ENCODE measurements at places on chromosomes 5 and 9.

- DNase-seq = no peak
These were observed 89.4 kb downstream of the DOCK8 start for GRCh38 chr9:304106-304505.

DNA sequence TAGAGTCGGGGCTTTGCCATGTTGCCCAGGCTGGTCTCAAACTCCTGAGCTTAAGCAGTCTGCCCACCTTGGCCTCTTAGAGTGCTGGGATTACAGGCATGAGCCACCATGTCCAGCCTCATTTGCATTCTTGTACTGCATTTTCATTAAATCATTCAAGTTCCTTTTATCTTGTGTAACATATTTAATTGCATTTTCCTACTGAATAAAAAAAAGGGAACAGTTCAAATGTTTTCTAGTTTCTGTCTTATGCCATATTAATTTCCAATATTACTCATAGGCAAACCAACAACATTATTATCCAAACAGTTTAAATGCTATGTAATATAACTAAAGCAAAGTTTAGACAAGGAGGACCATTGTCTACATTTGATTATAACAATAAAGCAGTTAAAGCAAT is 6.1 kb downstream of the SLC31A1 start:
- DNase-seq = no peak

- no peak for DNase-seq
These were observed 31.7 kb upstream of the NFIB start for GRCh38 chr9:14345354-14346230.

- DNase-seq = no peak
These were observed 127.2 kb downstream of the PDE8B start for GRCh38 chr5:77337686-77338085.

GRCh38 chr5:91776249-91776648 is 393.1 kb upstream of the ARRDC3 start:
- no peak for DNase-seq

DNA sequence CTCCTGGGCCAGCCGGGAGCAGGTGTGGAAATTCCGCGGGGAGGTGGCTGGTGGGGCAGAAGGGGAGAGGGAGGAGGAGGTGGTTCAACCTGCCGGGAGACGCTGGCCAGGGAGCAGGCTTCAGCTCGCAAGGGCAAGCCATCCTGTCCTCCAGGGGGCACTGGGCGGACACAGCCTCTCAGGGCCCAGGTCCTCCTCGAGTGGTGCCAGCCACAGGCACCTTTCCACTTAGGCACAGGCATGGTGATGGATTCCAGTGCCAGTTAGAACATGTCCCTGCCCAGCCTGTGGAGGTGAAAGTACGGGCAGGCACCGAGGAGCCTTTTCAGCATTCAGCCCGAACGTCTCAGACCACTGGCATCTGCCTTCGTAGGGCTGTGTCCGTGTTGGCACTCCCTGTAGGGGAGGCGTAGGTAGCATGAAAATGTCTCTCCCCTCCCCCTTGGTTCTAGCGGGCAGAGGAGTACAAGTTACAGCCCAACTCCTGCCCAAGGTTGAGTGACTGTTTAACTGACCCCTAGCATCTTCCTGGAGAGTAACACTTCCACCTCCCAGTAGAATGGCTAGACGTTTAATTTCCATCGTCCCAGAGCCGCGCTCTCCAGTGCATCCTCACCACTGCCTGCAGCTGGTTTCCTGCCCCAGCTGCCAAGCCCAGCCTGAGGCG is 48.9 kb downstream of the DAB2IP start:
- DNase-seq = peak; percentile 23

GRCh38 chr5:136458481-136458880 is 93.1 kb upstream of the TRPC7 start:
- no peak for DNase-seq

- no peak for DNase-seq
These were observed 954.1 kb upstream of the COX7C start for GRCh38 chr5:85663708-85664031.

- peak; percentile 39 for DNase-seq
These were observed 4.9 kb downstream of the MRPL22 start for GRCh38 chr5:154945695-154946301.

DNA sequence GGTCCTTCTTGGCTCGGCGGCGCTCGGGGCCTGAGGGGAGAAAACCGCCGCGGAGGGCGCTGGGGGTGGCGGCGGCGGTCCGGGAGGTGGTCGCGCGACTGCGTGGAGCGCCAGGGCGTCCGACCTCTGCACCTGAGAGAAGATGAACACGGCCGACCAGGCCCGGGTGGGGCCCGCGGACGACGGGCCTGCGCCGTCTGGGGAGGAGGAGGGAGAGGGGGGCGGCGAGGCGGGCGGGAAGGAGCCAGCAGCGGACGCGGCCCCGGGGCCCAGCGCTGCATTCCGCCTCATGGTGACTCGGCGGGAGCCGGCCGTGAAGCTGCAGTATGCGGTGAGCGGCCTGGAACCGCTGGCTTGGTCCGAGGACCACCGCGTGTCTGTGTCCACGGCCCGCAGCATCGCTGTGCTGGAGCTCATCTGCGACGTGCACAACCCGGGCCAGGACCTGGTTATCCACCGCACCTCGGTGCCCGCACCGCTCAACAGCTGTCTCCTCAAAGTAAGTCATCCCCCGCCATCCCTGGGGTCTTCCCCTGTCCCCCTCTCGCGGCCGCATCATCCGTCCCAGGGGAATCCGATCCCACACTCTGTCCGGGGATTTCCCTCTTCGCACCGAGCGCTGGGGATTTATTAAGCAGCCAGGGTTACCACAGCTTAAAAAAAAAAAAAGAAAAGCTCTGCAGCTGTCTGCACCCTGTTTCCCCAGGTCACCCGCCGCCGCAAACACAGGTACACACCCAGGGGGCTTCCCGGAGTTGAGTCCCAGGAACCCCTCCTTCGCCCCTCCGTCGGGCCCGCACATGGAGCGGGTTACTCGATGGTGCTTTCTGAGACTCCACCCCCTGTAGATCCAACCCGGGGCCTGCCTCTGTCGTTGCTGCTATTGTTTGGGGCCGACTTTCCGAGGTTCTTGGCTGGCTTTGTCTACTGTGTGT is at the start of gene GTF3C4:
GTF3C4 (plus strand) TSS at position 8 of the 935 bp plus-strand sequence; CDS start at position 143, 135 bp downstream.
- peak; percentile 19 for DNase-seq

- DNase-seq = no peak
These were observed 40.0 kb downstream of the EBF1 start for GRCh38 chr5:159059722-159060121.

- peak; percentile 57 for DNase-seq
These were observed 108.9 kb upstream of the CHD1 start for GRCh38 chr5:99037668-99038067.

DNA sequence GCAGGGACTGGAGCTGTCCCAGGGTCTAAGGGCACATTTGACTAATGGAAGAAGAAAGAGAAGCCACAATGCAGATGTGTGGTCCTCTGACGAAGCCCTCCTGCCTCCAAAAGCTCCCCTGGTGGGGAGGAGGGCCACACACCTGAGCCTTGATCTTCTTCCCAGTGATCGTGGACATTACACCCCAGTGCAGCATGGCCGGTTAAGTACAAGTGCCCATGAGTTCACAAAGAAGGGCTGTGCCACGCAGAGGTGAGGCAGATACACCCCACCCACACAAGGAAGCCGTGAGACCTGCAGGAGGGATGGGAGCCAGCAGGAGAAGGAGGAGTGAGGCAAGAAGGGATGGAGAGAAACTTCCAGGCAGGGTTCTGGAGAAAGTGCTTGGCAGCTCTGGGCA is 199.0 kb upstream of the MVB12B start:
- DNase-seq = no peak

- DNase-seq = no peak
These were observed 29.4 kb downstream of the GSN start for GRCh38 chr9:121297389-121297788.

DNA sequence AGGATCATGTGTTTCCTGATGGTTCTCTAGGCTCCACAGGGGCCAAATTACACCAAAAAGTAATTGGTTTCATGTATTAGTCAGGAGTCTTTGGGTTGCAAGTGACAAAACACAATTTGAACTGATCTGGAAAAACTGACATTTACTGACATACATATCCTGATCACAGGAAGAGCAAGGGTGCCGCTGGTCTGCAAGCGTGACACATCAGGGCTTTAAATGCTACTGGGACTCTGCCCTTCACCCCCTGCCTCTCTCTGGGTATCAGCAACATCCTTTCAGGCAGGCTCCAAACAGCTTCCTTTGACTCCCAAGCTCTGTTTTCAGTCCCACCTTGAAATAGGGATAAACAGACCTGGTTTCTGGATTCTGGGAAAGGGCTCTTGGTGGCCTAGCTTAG is 197.5 kb downstream of the PALM2AKAP2 start:
- DNase-seq = no peak

- DNase-seq = no peak
These were observed 81.3 kb upstream of the CTSL start for GRCh38 chr9:87644659-87645058.

GRCh38 chr5:172587061-172587405 is 54.0 kb upstream of the NEURL1B start:
- no peak for DNase-seq

DNA sequence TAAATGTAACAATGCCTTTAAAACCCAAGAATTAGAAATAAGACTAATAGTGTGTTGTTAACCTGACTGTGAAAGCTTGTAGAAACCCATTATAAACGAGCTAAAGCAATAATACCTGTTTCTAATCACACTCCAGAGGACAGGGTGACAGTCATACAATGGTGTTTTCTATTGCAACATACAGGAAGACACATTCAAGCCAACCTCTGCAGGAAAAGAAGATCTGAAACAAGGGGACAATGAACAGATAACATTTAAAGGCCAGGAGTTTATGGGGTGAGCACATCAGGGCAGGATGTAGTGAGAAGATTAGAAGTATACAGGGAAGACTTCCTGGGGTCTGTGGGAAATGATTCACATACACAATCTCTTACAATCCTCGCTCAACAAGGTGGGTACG is 13.8 kb downstream of the BARHL1 start:
- no peak for DNase-seq

DNA sequence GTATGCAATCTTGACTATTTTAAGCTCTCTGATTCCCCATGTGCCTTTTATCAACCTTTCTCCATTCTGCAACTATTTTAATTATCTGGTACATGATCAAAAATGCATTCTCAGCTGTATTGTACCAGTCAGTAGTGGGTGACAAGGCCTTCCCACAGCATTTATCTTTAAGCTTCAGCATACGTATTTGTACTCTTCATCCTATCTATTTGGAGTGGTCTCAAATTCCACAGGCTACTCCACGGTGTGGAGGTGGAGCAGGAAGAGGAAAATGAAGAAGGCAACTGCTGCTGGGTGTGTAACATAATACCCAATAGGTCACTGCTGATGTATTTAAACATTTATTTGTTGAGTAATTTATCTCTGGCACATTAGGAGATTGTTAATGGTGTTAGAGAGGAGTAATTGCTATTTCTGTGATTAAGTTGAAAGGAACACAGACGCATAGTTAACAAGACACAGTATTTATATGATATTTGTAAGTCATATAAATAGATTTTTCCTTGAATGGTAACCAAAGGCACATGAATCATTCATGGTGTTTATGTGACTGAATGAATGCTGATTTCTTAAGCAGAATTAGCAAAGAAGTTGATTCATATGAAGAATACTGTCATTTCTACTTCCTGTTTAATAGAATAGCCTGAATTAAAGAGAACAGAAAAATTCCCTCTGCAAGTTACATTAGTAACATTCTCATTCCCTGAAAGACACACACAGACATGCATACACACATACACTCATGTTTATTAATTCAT is 153.8 kb upstream of the NR3C1 start:
- DNase-seq = no peak

- no peak for DNase-seq
These were observed 177.0 kb downstream of the DCP2 start for GRCh38 chr5:113153512-113154097.

DNA sequence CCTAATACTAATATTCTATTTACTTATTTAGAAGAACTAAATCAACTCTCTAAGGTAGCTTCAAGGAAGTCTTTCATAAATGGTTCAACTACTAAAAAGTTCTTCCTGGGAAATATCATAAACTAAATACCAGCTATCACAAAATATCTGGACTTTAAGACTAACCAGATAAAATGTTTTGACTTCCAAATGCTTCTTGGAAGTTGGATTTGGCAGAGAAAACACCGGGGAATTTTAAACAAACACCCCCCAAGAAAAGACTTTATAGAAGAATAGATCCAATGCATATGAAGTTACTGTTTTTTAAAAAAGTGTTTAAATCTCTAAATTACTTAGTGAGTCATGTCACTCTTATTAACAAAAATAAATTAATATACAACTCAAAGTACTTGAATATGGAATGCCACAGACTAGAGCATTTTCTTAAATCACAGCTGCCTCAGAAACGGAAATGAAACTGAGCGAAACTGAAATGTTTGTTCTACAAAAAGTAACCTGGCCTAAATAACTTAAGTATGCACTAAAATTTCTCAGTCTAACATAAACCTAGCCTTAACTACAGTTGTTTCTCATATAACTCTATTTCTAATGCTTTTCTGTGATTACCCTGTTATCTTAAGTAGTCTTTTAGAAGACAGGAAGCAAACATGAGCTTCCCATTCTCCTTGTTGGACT is 6.8 kb downstream of the ABCA1 start:
- no peak for DNase-seq

DNA sequence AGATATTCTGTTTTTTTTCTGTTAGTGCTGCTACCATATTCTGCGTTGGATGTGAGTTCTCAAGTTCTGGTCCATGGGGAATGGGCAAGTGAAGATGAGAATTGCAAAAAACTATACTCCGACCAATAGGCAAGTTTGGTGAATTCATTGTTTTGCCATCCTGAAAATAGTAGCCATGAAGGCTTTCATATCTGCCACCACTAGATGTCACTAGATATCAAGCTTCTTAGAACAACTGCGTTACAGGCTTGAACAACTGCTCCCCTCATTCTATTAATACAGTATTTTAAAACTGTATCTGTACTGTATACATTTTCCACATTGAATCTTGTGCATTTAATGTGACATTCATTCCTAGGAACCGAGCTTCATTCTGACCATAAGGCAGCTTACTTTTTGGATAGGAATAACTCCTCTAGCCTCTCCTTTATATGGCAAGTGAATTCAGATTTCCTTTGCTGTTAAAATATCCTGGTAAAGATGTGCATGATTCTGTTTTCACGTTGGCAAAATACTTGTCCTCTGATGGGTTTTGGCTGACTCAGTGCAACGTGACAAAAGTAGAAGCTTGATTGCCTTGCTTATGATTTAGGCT is 163.6 kb downstream of the SREK1 start:
- DNase-seq = no peak

GRCh38 chr9:127293767-127294166 is 29.2 kb downstream of the GARNL3 start:
- DNase-seq = no peak

GRCh38 chr5:138033907-138034306 is 1.0 kb upstream of the FAM13B start:
- DNase-seq = no peak

GRCh38 chr9:130927995-130928900 is 10.8 kb downstream of the FIBCD1 start:
- no peak for DNase-seq

Data from CD4-positive, alpha-beta T cell (primary cell).